Stimulated activated CD4-positive, alpha-beta T cell treated with anti-CD3 and anti-CD28 coated beads, Interleukin-12 subunit alpha, Interleukin-12 subunit beta, amount 100 ng/mL, for 4 hours (primary cell): ENCODE measurements at places on chromosomes 13 and 19.

DNA sequence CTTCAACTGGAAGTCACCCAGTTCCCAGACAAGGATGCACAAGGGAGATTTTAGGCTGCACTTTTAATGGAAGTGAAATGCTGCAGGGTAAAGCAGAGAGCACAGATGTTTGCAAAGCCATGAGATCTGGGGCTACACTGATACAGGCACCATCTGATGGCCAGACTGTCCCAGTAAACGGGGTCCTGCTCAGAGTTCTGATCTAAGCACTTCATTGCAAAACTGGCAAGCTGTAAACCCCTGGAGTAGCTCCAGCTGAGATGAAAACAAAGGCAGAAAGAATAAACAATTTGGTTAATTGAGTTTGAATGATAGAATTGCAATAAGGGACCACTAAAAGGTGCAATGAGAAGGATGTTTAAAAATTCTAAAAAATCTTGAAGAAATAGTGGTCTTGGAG, 197.1 kb downstream of the OXGR1 start:
- no peak for DNase-seq

DNA sequence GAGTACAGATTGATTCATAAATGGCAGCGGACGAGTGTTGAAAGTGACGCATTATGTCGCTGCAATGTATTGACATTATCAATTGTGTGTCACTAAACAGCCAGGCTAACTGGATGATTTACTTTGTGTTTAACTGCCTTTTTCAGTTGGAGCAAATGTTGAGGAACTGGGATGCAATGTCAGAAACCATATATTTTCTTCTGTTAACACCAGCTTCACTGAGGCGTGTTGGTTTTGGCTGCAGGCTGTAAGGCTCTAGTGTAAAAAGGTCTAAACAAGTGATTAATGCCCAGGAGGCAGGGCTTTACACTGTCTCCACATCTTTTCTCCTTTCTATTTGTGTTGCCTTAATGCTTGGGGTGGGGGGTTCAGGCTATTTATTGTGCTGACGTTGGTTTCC, 80.1 kb downstream of the GGACT start:
- no peak for DNase-seq

DNA sequence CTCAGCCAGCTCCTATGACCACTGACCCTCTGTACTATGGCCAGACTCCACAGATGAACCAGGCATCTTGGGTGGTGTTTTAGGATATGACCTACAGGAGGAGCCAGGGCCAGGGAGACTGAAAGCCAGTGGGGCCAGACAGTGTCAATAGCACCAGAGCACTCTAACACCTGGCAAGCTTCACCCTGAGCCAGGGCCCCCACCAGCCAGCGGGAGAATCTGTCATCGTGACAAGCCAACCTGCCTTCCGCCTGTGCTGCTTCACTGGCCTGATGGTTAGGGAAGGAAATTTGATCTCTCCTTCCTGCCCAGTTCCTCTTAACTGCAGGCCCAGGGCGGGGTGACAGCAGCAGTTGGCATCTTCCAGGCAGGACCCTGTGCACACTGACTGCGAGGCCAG, 222.4 kb downstream of the UQCRFS1 start:
- no peak for DNase-seq

DNA sequence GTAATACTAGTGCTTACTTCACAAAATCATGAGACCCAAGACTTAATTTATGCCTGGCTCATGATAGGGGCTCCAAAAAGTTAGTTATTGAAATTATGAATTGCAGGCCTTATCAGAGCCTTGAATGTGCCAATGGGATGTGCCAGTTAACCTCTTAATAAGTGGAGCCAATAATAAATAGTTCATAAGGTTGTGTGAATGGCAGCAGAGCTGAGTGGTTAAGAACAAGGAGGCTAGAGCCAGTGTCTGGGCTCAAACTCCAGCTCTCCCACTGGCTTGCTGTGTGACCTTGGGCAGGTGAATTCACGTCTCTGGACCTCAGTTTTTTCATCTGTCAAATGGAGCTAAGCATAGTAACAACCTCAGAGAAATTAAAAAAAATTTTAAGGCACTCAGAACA, 133.7 kb downstream of the IER2 start:
- DNase-seq, result no peak

DNA sequence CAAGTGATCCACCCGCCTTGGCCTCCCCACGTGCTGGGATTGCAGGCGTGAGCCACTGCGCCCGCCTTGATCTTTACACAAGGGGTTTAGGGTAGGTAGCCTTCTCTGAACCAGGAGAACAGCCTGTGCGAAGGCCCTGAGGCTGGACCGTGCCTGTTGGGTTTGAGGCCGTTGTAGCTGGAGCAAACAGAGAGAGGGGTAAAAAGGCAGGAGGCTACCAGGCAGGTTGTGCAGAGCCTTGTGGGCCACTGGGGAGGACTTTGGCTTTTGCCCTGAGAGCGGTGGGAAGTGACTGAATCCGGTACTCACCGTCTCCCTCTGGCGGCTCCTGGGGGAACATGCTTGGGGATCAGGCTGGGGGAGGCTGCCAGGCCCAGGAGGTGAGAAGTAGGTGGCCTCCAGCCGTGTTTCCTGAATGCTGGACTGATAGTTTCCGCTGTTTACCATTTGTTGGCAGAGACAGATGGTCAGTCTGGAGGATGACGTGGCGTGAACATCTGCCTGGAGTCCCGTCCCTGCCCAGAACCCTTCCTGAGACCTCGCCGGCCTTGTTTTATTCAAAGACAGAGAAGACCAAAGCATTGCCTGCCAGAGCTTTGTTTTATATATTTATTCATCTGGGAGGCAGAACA, 24.6 kb downstream of the SPC24 start:
- DNase-seq, result peak; percentile 60

DNA sequence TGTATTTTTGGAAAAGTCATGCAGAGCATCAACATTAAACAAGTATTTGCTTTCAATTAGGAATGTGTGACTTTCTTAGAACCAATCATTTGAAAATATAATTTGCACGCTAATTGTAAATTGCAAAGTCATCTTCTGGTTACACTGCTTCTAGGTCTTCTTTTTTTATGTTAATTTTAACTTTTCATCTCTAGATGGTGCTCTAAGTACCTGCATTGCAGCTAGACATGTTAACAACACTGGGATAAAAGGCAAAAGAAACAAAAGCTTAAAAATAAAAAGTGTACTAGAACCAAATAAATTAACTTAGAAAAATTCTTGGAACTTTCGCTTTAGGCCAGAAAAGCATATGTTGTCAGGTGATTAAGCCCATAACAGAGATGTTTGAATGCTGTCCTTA, 2758.2 kb downstream of the PCDH9 start:
- no peak for DNase-seq

- DNase-seq, result no peak
Observed at GRCh38 chr13:72561791-72562190, 165.6 kb downstream of the MZT1 start.

DNA sequence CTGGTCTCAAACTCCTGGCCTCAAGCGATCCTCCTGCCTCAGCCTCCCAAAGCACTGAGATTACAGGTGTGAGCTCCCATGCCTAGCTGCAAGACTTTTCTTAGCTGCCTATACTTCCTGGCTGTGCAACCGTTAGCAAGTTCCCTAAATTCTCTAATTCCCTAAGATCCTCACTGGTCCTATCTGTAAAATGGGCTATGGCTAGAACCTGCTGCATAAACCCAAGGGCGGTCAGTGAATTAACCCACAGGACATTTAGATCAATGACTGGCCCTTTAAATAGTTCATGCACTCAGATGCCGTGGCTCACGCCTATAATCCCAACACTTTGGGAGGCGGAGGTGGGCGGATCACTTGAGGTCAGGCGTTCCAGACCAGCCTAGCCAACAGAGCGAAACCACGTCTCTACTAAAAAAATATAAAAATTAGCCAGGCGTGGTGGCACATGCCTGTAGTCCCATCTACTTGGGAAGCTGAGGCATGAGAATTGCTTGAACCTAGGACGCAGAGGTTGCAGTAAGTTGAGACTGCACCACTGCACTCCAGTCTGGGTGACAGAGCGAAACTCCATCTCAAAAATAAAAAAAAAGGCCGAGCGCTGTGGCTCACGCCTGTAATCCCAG, 4.1 kb upstream of the C19orf53 start:
- no peak for DNase-seq

- DNase-seq, result no peak
Observed at GRCh38 chr19:2758601-2759313, 18.9 kb upstream of the SLC39A3 start.

DNA sequence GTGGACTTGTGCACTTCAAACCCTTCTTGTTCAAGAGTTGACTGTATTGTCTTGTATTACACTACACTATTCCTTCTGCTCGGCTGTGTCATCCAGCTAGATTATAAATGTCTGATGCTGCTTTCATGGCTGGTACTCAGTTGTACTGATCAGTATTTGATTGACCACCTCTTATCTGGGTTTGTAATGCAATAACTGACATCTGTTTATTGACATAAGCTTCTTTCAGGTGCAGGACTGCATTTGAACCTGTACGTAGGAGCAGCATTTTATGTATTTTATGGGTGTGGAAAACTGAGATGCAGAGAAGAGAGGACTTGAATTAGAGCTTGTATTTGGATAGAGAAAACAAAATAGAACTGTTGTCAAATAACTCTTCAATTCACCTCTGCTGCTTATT, 309.2 kb downstream of the FGF9 start:
- no peak for DNase-seq

GRCh38 chr19:55456347-55456746, 5.1 kb downstream of the ISOC2 start:
- no peak for DNase-seq

DNA sequence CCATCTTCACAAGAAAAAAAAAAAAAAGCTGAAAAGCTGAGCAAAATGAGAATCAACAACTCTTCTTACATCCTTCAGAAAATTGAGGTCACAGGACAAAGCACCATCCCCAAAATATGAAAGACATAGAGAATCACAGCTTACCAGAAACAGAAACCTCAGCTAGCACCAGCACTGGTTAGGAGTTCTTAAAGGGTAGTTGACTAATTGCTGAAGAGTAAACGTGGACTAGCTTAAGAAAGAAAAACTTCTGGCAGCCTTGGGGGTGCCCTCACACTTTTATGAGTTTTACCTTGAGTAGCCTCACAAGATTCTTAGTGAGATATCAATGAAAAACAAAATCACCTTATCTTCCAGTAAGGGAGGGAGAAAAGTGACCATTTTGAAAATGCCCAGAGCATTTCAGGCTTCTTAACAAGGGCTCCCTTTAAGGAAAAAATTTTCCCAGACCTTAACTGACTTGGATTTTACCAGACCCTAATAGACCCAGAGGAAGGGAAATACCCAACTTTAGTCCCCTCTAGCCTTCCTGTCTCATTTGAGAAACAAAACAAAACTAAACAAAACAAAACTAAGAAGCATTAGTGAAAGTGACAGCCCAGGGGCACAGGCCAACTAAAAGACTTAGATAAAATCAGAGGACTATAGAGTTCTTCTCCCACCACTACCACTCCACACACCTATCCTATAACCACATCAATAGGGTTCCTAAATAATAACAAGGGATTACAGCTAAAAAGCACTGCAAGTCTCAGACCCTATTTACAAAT, 888.6 kb downstream of the DIAPH3 start:
- no peak for DNase-seq

GRCh38 chr13:26847281-26847680, 86.7 kb upstream of the GPR12 start:
- no peak for DNase-seq

DNA sequence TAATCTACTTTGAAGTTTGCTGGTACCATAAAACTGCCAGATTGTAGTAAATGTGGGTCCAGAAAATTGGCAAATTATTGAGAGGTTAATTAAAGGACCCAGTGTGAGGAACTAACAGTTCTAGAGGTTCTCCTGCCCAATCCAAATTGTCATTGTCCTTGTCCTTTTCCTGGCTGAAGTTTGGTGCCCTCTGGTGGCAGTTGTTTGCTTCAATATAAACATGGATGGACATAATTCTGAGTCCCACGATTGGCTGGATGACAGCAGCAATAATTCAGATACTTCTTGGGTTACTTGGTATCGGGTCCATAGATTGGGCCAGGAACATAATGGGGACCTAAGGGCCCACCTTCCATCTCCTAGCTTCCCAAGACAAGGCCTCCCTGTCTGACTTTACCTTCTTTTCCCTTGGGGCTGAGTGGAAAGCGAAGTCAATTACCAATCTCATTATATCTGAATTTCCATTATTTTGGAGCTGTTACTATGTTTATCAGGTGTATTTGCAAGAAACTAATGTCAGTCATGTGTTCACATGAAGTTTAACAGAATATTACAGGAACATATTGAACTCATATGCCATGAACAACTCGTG, 33.8 kb upstream of the GARRE1 start:
- DNase-seq, result peak; percentile 47

- no peak for DNase-seq
Observed at GRCh38 chr19:41128692-41129091, 14.5 kb downstream of the CYP2F1 start.

DNA sequence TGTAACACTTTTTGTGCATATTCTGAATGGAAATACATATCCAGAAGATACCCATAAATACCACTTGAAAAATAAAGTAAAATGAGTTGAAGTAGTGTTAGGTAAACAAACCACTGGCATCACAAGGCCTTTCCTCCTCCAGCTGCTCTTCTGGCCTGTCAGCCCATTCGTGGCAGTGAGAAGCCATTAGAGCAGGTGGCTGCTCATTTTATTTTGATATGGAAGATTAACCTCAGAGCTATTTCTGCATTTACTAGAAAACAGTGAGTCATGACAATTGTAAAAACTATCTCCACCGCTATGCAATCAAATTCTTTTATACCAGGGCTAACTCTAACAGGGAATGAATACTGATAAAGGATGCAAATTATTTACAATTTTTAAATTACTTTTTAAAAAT, 2898.1 kb downstream of the PCDH9 start:
- DNase-seq, result no peak

- no peak for DNase-seq
Observed at GRCh38 chr19:30873003-30873402, 476.2 kb downstream of the TSHZ3 start.

DNA sequence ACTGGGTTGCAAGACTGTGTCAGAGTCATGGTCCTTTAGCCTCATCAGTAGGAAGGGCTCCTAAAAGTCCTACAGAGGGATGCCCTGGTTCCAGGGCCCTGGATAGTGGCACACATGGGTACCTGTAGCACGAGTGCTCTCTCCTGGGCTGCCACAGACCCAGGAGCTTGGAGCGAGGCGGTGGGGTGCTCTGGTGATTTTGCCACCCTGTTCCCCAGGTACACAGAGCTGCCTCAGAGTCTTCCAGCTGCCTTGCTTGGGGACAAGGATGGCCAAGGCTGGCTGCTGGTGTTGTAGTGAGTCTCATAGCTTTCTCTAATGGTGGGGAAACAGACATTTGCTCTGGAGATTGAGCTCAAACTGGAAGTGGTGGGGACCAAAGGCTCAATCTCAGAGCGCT, 53.9 kb upstream of the OLFM4 start:
- no peak for DNase-seq

GRCh38 chr19:31274251-31275067, 74.8 kb downstream of the TSHZ3 start:
- DNase-seq, result no peak

GRCh38 chr13:93146584-93147297, 79.9 kb upstream of the GPC6 start:
- DNase-seq, result no peak

GRCh38 chr13:77800219-77800618, 102.7 kb downstream of the SLAIN1 start:
- DNase-seq, result no peak

DNA sequence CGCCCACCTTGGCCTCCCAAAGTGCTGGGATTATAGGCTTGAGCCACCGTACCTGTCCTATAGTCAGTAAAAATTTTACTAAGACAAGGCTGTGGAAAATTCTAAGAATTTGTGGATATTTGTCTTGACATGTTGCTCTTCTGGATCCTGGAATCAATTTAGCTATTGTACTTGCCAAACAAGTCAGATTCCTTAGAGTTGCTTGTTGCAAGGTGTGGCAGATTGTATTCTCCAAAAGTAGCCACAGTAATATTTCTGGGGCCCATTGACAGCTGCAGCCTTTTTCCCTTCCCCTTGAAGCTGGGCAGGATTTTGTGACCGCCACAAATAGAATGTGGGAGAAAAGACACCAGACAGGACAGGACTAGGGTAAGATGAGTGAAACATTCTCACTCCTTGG, 98.8 kb upstream of the TMTC4 start:
- no peak for DNase-seq
